Activated T-cell treated with anti-CD3 and anti-CD28 coated beads, Interleukin-2, amount 50 U/mL, for 1 hour (primary cell): ENCODE measurements at places on chromosomes 16 and 17.

- no peak for DNase-seq
Observed at GRCh38 chr16:66574531-66574930, 4.7 kb upstream of the CMTM2 start.

GRCh38 chr16:49860593-49860992 lies 4.7 kb upstream of the ZNF423 start:
- no peak for DNase-seq

DNA sequence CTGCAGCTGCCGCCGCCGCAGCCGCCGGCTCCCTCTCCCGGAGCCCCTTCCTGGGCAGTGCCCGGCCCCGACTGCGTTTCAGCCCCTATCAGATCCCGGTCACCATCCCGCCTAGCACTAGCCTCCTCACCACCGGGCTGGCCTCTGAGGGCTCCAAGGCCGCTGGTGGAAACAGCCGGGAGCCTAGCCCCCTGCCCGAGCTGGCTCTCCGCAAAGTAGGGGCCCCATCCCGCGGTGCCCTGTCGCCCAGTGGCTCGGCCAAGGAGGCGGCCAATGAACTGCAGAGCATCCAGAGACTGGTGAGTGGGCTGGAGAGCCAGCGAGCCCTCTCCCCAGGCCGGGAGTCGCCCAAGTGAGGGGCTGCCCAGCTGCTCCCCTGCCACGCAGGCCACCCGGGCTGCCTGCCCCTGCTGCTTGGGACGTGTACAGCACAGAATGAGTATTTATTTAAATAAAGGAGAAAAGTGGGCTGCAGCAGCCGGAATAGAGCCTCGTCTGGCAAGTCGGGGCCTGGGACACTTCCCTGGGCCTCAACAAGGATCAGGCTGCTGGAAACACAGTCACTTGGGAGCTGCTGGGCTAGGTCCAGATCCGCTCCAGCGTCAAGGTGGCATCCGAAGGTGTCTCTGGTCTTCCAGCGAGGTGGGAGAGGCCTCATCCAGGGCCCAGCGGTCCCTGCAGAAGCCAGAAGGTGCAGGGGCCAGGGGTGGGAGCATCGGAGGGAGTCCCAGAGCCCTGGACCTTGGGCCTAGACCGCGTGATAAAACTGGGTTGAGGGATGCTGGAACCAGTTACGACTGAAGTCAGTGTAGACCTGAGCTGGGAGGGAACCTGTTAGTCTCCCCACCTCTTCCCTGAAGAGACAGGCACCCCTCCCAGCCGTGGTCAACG lies 8.8 kb downstream of the TBX2 start:
- no peak for DNase-seq

DNA sequence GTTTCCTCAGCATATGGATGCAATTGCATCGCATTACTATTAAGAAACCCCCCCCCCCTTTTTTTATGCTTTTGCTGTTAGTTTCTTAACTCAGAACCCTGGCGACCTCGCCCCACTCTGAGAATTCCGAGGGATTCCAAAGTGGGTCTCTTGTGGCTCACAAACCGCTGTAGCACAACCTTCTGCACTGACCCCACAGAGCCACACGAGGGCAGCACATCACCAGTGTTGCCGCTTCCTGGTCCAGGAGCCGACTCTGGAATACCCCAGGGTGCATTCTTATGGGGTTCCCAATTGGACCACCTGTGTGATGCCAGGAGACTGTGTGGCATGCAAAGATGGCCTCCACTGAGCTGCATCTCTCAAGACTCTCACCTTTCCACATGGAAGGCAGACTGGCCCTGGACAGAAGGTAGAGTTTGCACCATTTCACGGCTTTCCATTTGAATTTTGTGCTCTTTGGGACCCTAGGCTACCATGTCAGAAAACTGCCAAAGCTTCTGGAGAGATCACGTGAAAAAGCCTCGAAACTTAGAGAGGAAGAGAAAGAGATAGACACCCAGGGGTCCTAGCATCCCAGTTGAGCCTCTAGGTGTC lies 432.7 kb upstream of the ASIC2 start:
- DNase-seq = no peak

DNA sequence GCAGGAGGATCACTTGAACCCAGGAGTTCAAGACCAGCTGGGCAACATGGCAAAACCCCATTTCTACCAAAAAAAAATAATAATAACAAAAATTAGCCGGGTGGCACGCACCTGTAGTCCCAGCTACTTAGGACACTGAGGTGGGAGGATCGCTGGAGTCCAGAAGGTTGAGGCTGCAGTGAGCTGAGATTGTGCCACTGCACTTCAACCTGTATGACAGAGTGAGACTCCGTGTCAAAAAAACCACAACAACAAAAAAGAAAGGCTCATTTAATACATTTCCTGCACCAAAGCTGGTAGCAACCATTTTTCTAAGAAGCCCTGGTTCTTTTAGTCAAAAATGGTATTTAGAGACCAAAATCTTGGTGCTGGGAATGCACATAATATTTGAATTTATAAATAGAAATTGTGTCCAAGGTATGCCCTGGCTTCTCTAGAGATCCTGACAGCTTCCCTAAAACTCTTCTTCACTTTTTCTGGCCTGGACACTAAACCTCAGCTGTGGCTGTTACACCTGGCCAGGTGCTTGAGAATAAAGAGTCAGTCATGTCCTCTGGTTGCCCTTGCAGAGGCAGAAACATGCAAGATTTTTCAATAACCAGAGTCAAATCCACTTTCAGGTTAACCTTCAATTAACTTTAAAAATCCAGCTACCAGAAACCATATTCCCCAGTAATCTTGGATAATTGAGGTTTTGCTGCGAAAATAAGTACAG lies 35.9 kb downstream of the SCNN1B start:
- no peak for DNase-seq

GRCh38 chr17:46968224-46968834 lies 10.7 kb downstream of the RPRML start:
- DNase-seq = no peak

DNA sequence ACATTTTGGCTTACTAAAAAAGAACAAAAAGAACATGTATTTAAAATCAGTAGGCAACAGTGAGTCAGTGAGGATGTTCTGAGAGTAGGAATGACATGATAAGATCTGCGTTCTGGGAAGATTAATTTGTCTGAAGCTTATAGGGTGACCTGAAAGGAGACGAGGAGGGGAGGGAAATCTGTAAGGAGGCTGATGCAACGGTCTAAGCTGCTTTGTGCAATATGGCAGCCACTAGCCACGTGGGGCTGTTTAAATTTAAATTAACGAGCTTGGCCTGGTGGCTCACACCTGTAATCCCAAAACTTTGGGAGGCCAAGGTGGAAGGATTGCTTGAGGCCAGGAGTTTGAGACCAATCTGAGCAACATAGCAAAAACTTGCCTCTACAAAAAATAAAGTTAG lies 181.6 kb upstream of the CACNG3 start:
- DNase-seq = no peak

DNA sequence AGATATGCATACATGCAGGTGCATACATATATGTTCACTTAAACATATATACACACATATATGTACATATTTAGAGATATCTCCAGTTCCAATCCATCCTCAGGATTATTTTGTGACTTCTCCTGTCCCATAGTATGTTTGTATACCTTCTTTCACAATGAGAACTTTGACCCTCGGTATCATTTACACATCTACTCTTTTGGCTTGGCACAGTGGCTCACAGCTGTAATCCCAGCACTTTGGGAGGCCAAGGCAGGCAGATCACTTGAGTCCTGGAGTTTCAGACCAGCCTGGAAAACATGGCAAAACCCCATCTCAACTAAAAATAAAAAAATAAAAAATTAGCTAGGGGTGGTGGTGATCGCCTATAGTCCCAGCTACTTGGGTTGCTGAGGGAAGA lies 148.1 kb upstream of the CCL2 start:
- DNase-seq = no peak

- peak; percentile 48 for DNase-seq
Observed at GRCh38 chr17:78341559-78342448, 18.1 kb downstream of the SOCS3 start.

DNA sequence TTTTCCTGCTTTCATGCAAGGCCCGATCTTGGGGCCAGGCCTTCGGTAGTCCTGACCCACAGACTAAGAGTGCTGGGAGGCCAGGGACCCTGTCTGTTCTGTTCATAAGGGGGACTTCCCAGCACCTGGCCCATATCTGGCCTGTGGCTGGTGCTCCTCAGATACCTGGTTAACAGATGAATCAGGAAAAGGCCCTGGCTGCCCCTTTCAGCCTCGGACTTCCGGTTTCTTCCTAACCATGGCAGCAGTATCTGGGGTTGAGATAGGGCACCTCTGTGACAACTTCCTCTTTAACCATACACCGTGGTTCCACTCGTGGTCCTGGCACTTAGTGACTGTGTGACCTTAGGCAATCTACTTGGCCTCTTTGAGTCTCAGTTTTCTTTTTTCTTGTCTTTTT lies 18.4 kb downstream of the PLCG2 start:
- no peak for DNase-seq

GRCh38 chr17:64063088-64063487 lies 42.7 kb upstream of the ICAM2 start:
- DNase-seq = no peak

- DNase-seq = no peak
Observed at GRCh38 chr16:85716680-85717038, 27.9 kb upstream of the GINS2 start.

DNA sequence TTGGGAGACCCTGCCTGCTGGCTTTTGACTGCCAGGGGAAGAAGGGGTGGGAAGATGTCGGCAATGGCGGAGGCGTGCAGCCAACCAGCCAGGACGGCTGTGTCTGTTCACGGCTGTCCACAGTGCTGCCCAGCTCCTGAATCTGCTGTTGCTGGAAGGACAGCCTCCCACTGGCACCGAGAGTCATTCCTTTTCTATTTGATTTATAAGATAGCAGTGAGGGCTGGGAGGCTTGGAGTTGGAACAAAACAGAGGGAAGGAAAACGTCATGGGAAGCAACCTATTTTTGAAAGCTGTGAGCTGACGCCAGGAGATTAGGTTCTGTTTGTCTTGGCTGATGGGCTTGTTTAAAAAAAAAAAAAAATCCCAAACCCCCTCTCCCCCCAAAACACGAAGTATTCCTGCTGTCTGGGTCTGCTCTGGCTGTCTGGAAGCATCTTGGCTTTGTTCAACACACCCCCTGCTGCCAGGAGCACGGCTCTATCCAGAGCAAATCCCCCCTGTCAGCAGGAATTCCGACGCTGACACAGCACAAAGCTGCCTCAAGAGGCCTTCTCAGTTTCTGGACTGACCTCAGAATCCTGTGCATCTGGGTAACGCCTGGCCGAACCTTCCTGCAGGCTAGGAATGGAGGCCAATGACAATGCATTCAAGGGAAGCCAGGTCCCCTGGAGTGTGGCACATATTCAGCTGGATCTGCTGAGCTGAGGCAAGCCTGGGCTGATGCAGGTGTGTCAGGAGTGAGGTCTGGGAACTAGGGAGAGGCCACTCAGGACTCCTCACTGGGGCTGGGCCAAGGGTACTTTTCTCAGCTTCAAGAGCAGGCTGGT lies 41.0 kb upstream of the SREBF1 start:
- no peak for DNase-seq

DNA sequence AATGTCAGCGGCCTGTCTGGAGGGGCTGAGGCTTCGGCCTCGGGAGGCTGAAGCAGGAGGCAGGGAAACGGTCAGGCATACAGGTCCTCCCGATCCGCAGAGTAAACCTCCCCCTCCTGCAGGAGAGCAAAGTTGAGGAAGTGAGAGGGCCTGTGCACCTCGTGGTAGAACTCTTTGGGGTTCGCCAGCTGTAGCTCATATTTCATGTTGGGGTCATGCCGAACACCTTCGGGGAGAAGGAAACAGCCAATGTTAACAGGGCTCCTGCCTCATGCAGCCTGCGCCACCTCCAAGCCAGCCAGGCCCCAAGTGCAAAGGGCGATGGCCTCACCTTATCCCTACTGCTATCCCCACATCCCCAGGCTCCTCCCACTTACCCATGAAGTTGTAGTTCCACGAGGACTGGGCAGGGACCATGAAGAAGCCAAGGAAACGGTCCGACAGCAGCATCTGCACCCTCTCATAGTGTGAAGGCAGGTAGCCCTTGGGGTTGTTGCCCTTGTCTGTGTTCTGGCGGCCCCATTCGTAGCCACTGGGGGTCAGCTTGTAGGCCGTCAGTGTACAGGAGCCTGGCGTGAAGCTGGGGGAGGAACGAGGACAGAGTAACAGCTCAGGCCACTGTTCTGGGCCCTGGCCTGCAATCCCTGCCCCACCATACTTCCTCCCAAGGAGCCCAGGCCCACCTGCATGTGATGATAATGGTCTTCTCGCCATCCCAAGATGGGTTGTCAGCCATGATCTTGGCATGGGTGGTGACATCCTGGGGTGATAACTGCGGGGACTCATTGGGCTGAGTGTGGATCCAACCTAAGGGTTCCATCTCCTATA lies 1.3 kb upstream of the RILP start:
- no peak for DNase-seq

- no peak for DNase-seq
Observed at GRCh38 chr16:62573466-62573865, 537.2 kb upstream of the CDH8 start.

- DNase-seq = no peak
Observed at GRCh38 chr16:12265108-12265507, 288.6 kb downstream of the SNX29 start.

DNA sequence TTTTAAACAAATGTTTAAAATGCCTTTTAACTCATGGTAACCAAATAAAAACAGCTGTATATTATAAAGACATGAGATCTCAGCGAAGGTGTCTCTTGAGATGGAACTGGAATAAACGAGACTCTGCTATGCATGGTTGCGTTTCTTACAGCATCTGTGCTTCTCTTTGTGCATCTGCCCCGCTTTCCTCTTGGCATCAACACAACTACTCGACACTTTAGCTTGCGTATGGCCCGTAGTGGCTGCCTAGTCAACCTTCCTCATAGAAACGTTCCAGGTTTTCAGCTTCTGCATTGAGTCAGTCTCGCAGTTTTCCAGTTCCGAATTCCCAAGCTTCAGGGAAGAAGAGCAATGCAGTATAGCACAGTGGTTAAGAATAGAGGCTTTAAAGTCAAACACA lies 214.9 kb downstream of the CEP112 start:
- DNase-seq = no peak

GRCh38 chr17:32936894-32937500 lies 9.0 kb downstream of the TMEM98 start:
- DNase-seq = peak; percentile 61

- DNase-seq = no peak
Observed at GRCh38 chr17:69962436-69962995, 112.5 kb upstream of the KCNJ16 start.

- no peak for DNase-seq
Observed at GRCh38 chr16:51550800-51551347, 399.8 kb upstream of the SALL1 start.
